ENCODE measurements at places on chromosomes 1 and 21. TPM values are rescaled to one million over a fixed set of nuclear protein-coding genes. Genes with fewer than 3 reads are reported as not detected.

GRCh38 chr1:193680247-193680923 lies 494.0 kb upstream of the B3GALT2 start:
- H3K4me1 ChIP-seq: no peaks in the 10 kb centered on the region
- H3K27ac ChIP-seq: no peak overlapping the region

- H3K36me3 ChIP-seq: no peaks in the 10 kb centered on the region
- H3K4me3 ChIP-seq: no peak overlapping the region
- H3K4me1 ChIP-seq: peaks cover 18% of the 10 kb centered on the region
Measured at GRCh38 chr21:36126621-36127110, 8.2 kb upstream of the CBR3 start.

GRCh38 chr1:83999316-83999819 lies 436 bp upstream of the TTLL7 start:
- no peaks in the 10 kb centered on the region for H3K36me3 ChIP-seq
- DNase-seq: no peak
- H3K4me3 ChIP-seq: peak overlapping the region; percentile 82
- peaks cover 13% of the 10 kb centered on the region for H3K4me1 ChIP-seq

DNA sequence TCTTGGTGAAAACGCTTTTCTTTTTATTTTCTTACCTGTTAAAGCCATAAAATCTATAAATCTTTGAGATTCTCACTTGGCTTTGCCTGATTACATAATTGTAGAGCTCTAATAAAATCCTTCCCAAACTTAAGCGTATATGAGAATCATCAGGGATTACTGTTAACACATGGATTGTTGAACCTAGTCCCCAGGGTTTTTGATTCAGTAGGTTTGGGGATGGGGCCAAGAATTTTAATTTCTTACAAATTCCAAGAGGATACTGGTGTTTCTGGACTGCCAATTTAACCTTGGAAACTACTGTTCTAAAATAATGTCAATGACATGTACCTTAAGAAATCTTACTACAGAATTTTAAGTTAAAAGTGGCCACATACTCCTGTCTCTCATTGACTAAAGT lies 694.2 kb downstream of the BRINP3 start:
- H3K27me3 ChIP-seq: no peaks in the 10 kb centered on the region
- DNase-seq: no peak
- no peak overlapping the region for H3K27ac ChIP-seq
- no peaks in the 10 kb centered on the region for H3K4me1 ChIP-seq

DNA sequence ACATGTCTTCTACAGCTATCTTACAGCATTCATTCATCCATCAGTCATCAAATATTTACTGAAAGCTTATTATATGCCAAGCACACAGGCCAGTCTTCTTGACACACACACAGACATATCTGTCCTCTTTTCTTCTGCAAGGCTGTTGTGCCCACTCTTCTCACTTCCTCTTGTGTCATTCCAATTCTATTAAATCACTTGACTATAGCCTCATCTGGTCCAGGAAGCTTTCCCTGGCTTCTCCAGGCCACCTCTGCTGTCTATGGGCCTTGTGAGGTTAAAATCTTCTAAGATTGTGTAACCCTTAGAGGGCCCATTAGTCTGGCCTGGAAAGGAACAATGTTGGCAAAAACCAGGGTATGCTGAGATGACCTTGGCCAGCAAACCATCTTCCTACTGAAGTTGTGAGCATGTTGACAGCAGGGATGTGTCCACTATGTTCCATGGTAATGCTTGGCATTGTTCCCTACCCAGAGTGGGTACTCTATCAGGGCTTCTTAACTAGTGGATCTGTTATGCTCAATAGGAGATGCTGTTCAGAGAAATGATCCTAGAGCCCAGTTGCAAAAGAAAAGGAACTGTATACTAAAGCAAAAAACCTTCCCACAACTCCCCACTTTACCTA lies 5.3 kb downstream of the TRAF3IP3 start:
- peaks cover 75% of the 10 kb centered on the region for H3K36me3 ChIP-seq
- no peaks in the 10 kb centered on the region for H3K27me3 ChIP-seq
- H3K4me3 ChIP-seq: no peak overlapping the region
- H3K4me1 ChIP-seq: peaks cover 84% of the 10 kb centered on the region
- H3K27ac ChIP-seq: peak overlapping the region; percentile 51

- no peaks in the 10 kb centered on the region for H3K27me3 ChIP-seq
- H3K27ac ChIP-seq: peak overlapping the region; percentile 98
- H3K4me3 ChIP-seq: peak overlapping the region; percentile 99
- peaks cover 42% of the 10 kb centered on the region for H3K4me1 ChIP-seq
Measured at GRCh38 chr1:31064718-31065309, 703 bp downstream of the PUM1 start.

DNA sequence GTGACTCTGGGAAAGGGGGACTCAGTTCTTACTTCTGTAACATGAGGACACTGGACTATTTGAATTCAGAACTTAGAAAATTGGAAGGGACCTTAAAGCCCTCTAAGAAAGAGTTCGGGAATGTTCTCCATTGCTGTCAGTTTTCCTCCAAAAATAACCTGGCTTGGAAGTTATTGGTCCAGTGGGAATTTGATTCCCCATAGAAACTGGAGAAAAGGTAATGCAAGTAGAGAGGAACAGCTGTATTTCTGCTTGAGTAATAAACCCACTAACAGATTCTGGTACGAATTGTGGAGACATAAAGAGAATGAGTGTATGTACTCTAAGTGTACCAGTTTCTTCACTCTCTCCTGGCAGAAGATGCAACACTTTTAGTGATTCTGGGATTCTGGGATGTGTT lies 1.8 kb downstream of the ZBED6 start:
- H3K27me3 ChIP-seq: no peaks in the 10 kb centered on the region
- peaks cover 57% of the 10 kb centered on the region for H3K4me1 ChIP-seq
- H3K36me3 ChIP-seq: peaks cover 53% of the 10 kb centered on the region
- DNase-seq: no peak

DNA sequence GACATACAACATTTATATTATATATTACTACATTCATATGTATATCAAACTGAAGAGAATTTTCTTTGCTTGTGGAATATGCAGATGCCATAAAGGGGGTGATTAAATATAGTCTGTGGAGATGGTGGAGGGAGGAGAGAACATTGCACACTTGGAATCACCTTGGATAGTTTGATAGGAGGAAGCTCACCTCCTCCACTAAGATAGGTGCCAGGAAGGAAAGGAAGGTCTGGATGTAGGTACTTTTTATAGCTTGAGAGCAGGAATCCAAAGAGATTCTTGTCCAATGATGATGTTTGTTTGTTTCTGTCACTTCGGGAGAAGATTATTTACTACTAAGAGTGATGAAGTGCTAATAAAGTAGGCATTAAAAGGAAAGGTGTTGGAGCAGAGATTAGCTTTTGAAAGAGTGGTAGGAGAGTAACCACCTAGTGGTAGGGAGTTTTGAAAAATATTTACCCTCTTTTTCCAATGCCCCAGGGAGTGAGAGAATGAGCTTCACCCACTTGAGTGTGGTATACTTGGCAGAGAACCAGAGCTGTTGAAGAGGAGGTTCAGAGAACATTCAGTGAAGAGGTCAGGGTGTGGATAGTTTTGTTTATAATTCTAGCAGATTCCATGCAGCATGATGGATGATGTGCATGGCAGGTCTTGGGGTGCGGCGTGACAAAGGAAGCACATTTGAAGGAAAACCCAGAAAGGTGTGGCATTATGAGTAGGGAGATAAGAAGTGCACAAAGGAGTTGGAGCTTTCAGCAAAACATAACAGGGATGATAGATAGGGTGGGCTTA lies 145.0 kb downstream of the PATJ start:
- no peak overlapping the region for H3K4me3 ChIP-seq
- no peak overlapping the region for H3K27ac ChIP-seq
- DNase-seq: no peak

DNA sequence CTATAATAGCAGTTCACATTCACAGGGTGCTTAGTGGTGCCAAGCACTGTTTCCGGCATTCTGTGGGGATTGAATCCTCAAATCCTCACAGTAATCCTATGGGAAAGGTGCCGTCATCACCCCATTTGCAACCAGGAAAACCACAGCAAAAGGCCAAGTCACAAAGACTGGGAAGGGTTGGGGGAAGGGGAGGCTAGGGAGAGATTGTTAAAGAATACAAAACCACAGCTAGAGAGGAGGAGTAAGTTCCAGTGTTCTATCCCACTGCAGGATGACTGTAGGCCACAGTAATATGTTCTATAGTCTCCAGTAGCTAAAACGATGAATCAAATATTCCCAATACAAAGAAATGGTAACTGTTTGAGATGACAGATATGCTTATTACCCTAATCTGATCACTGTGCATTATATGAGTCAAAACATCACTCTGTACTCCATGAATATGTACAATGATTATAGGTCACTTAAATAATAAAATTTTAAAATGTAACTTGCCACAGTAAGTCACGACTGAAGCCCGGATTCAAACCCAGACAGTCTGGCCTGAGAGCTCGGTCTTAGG lies 256.8 kb downstream of the TOMM20 start:
- no peaks in the 10 kb centered on the region for H3K36me3 ChIP-seq
- no peak overlapping the region for H3K4me3 ChIP-seq
- no peak for DNase-seq
- H3K27ac ChIP-seq: no peak overlapping the region

The SHCBP1L gene
- not detected for total RNA-seq

- no peak overlapping the region for H3K4me3 ChIP-seq
- DNase-seq: no peak
- H3K36me3 ChIP-seq: no peaks in the 10 kb centered on the region
- H3K4me1 ChIP-seq: peaks cover 10% of the 10 kb centered on the region
- H3K27me3 ChIP-seq: peaks cover 2% of the 10 kb centered on the region
- no peak overlapping the region for H3K27ac ChIP-seq
Measured at GRCh38 chr21:36504067-36505058, 24.4 kb upstream of the CLDN14 start.

The MRPL37 gene
- 62.5 TPM for total RNA-seq

The OXCT2 gene
- total RNA-seq: 1.2 TPM

- H3K27ac ChIP-seq: no peak overlapping the region
- H3K4me1 ChIP-seq: no peaks in the 10 kb centered on the region
- DNase-seq: no peak
- H3K27me3 ChIP-seq: peaks cover 40% of the 10 kb centered on the region
Measured at GRCh38 chr1:208270651-208271141, 26.5 kb upstream of the PLXNA2 start.

GRCh38 chr1:76080552-76081079 lies 6.1 kb downstream of the ST6GALNAC3 start:
- DNase-seq: no peak
- no peaks in the 10 kb centered on the region for H3K36me3 ChIP-seq
- H3K4me1 ChIP-seq: peaks cover 41% of the 10 kb centered on the region
- H3K27me3 ChIP-seq: no peaks in the 10 kb centered on the region
- peak overlapping the region; percentile 21 for H3K4me3 ChIP-seq

DNA sequence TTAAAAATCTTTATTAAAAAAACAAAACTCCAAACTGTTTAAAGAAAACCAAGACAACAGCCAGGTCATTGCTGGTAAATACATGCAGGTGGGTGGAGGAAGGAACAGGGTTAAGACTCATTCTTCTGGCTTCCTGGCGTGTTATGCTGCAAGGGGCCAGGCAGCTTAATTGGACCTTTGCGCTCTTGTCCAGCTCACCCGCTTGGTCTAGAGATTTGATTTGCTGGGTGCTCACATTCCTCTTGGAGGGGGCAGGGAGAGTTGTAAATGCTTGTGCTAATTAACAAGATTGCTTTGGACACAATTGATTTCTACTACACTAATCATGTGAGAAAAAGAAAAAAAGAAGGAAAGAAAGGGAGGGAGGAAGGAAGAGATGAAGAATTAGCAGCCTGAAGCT lies 10.5 kb downstream of the CEP104 start:
- H3K27ac ChIP-seq: no peak overlapping the region
- H3K36me3 ChIP-seq: peaks cover 69% of the 10 kb centered on the region
- no peaks in the 10 kb centered on the region for H3K27me3 ChIP-seq

DNA sequence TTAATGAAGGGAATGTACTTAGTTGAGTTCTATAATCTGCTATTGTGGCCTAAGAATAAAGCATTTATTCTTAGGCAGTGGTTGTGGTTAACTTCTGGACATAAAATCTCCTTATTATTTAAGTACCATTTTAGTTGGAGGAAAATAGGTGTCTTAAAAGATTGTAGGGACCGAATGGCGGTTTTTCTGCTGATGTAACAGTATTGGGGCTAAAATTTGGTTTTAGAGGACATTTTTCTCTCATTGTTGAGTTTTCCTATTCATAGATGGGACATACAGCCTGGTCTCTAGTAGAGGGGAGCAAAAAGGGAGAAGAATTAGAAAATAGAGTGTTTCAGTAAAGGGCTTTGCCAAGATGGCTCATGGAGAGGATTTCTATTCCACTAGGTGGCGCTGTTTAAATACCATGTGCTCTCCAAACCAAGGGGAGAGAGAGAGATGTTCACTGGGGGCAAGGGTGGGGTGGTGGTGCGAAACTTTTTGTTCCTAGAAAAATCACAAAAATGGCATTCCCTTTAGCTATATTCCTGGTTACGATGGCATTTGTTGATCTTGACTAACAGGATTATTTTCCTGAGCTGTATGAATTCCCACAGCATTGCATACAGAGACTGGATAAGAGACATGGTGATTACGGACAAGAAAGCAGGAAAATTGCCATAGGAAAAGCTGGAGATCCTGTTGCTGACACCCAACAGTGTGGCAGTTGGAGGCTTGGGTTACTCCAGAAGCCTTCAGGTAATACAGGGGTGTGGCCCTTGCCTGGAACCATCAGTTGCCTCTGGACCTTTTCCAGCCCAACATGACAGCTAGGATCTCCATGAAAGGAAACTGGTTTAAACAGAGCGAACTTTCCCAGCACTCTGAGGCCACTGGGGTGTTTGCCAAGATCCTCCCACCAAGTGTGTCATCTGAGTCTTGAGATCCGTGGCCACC lies 18.2 kb upstream of the FCGR2A start:
- H3K27me3 ChIP-seq: peaks cover 35% of the 10 kb centered on the region
- no peak for DNase-seq
- no peak overlapping the region for H3K4me3 ChIP-seq
- peak overlapping the region; percentile 26 for H3K27ac ChIP-seq
- no peaks in the 10 kb centered on the region for H3K36me3 ChIP-seq

The ASB17 gene
- total RNA-seq: not detected

The C1orf116 gene
- total RNA-seq: 0.09 TPM

The AUNIP gene
- total RNA-seq: 0.64 TPM

DNA sequence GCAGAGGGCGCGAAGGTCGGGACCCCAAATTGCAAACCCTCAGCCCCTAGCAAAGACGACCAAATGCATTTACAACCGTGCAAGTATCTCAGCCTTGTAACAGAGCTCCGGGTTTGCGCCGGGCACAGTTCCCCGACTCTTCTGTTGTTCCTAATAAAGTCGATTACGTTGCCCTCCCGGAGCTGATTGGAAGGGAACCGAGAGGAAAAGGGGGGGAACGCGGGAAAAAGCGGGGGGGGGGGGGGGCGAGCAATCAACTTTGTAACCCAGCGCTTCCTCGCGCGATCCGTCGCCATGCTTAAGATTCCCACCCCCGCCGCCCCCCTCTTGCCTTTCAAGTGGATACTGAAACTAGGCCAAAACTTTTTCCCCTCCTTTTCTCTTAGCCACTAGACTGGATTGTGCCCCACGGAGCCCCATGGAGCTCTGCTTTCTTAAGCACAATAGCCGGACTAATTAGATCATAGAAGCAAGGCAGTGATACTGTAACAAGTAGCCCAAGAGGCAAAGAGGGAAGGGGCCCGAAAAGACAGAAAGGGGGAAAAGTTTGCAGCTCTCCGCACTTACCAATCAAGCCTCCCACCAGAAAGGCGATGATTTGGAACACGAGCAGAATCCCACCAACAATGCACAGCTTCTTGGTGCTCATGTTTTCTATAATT lies 565 bp downstream of the WLS start:
- no peaks in the 10 kb centered on the region for H3K36me3 ChIP-seq
- no peak overlapping the region for H3K27ac ChIP-seq
- DNase-seq: no peak
- H3K4me3 ChIP-seq: peak overlapping the region; percentile 69
- H3K27me3 ChIP-seq: peaks cover 52% of the 10 kb centered on the region

Measured in activated B cell treated with CpG ODN at 0.5 μM for 24 hours (primary cell).